Effector memory CD4-positive, alpha-beta T cell (primary cell): ENCODE measurements at places on chromosomes 7 and 10.

DNA sequence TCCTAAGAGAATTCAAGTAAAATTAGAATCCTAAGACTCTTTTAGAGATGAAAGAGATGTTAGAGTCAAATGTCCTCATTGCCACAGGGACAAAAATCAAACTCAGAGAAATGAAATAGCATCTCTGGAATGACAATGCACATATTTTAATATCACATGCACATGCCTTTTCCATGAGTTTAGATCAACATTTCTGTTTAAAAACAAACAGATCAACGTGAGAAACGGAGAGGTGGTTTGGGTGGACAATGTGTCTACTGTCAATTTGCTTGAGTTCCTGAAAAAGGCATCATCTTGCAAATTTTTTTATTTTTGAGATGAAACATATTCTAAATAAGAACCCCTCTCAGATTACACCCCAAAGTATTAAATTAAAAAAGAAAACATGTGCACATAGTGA lies 130.0 kb downstream of the CHRM2 start:
- H3K4me3 ChIP-seq = no peak overlapping the region
- H3K27ac ChIP-seq = no peak overlapping the region
- no peaks in the 10 kb centered on the region for H3K27me3 ChIP-seq
- no peaks in the 10 kb centered on the region for H3K36me3 ChIP-seq

GRCh38 chr10:27525819-27526218 lies 21.7 kb downstream of the RAB18 start:
- no peaks in the 10 kb centered on the region for H3K36me3 ChIP-seq
- DNase-seq = no peak
- H3K4me1 ChIP-seq = peaks cover 7% of the 10 kb centered on the region
- no peak overlapping the region for H3K4me3 ChIP-seq
- H3K27me3 ChIP-seq = no peaks in the 10 kb centered on the region
- no peak overlapping the region for H3K27ac ChIP-seq

- DNase-seq = no peak
- no peaks in the 10 kb centered on the region for H3K36me3 ChIP-seq
- H3K4me1 ChIP-seq = no peaks in the 10 kb centered on the region
- no peak overlapping the region for H3K4me3 ChIP-seq
- H3K27me3 ChIP-seq = no peaks in the 10 kb centered on the region
Measured at GRCh38 chr10:55374060-55374459, 573.0 kb upstream of the PCDH15 start.

DNA sequence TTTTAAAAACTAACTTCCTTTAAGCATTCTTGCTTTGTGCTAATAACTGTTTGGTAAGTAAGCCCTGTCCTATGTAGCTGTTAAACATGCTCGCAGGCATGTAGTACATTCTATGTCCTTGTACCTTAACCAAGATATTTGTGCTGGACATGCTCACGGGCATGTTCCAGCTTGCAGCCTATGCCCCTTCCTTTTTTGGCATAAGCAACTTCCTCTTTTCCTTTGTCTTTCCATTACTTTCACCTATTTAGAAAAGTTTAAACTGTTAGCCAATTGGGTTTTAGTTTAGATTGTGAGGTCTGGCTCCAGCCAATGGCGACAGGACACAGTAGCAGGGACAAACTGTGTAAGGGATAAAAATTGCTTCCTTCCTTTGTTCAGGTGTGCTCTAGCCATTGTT lies 14.4 kb upstream of the APBB1IP start:
- no peaks in the 10 kb centered on the region for H3K4me1 ChIP-seq
- no peak overlapping the region for H3K4me3 ChIP-seq
- no peaks in the 10 kb centered on the region for H3K27me3 ChIP-seq
- H3K36me3 ChIP-seq = no peaks in the 10 kb centered on the region
- H3K27ac ChIP-seq = no peak overlapping the region

DNA sequence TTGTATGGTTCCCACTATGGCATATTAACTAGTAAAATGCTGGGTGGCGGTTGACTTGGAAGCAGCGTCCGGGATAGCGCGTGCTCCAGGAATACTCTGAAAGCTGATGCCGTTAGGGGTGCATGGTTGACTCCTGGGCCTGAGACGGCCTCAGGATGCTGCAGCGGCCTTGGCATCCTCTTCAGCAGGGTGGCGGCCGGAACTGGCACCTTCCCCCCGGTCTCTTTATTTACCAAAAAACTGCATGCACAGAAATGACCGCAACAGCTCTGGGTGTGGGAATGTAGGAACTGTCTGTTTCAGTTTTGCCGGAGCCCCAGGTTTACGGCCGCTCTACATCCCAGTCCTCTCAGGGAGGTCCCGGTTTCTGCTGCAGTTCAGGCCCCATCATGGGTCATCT lies 28.8 kb downstream of the PFKP start:
- DNase-seq = no peak
- H3K4me1 ChIP-seq = peaks cover 7% of the 10 kb centered on the region
- H3K4me3 ChIP-seq = no peak overlapping the region

DNA sequence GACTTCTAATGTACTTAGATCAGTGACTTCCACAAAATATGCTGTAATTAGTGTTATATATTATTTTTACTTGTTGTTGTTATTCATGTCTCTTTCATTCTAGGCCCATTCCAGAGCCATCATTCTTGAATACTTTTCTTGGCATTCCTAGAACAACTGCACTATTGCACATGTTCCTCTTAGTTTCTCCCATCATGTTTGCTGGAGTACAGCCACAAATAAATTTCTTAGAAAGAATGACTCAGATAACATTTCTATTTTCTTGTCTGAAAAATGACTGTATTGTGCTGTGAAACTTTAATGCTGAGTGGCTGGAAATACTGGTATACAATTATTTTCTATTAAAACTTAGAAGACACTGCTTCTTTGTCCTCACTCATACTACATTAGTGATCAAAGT lies 651.0 kb upstream of the STEAP1 start:
- H3K27me3 ChIP-seq = no peaks in the 10 kb centered on the region
- H3K4me1 ChIP-seq = no peaks in the 10 kb centered on the region
- H3K27ac ChIP-seq = no peak overlapping the region
- no peak for DNase-seq
- H3K36me3 ChIP-seq = no peaks in the 10 kb centered on the region

DNA sequence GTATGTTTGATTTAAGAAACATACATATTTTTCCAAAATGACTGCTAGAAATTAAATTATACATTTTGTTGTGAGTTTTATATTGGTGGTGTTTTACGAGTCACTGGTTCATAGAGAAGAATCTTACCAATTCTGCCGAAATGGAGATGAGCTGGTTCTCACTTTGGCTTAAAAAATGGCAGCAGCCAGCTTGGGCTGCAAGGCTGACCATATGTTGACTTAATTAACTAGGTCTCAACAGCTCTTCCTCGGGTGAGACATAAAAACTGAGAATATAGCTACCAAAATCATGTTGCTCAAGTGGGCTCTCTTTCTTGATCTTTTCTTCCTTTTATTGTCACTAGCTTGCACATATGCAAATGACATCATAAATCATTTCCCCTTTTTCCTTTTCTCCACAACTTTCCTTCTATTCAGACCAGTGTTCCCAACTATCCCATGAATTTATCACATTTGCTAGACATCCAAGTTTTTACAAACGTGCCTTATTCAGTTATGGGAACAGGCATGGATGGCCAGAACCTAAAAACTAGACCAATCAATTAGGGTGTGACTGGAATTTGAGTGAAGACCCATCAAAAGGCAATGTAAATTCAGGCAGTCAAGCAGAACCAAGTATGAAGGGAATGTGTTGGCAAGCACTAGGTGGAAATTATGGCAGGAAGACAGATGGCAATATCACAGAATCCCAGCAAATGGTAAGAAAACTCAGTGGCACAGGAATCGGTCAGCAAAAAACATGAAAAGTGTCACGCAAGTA lies 6.4 kb upstream of the TSPAN12 start:
- DNase-seq = no peak
- no peak overlapping the region for H3K27ac ChIP-seq
- H3K36me3 ChIP-seq = no peaks in the 10 kb centered on the region
- no peaks in the 10 kb centered on the region for H3K4me1 ChIP-seq
- H3K27me3 ChIP-seq = no peaks in the 10 kb centered on the region
